NCI-H460 (cell line): ENCODE measurements at places on chromosomes 13 and 19.

DNA sequence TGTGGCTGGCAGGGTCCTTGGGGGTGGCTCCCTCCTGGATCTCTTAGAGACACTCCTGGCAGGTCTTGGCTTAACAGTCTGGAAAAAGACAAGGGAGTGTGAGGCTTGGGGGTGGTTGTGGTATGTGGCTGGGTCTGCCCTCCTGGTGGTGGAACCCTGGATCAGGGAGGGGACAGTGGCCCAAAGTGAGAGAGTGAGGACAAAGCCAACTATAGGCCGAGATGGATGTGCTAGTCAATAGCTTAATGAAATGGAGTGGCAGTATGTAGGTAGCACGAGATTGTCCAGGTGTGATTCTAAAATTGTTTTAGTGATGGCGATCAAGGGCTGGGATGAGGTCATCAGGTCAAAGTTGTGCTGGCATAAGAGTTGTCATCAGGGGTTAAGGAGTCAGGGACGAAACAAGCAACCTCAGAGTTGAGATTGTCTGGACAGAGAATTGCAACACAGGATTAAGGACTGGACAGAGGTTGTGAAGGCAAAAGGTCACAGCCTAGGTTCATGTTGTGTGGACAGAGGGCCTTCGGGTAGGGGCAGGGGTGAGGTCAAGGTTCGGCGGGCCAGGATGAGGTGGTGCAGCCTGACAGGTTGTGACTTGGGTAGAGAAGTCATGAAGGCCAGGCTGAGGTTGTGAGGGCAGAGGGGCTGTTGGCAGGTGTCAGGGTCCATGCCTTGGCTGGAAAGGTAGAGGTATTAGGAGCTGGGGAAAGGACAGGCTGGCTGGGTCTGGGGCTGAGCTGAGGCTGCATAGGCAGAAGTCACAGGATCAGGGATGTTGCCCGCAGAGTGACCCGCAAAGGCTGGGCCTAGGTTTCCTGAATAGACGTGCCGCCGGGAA is 4.5 kb upstream of the RASAL3 start:
- no peak for DNase-seq

DNA sequence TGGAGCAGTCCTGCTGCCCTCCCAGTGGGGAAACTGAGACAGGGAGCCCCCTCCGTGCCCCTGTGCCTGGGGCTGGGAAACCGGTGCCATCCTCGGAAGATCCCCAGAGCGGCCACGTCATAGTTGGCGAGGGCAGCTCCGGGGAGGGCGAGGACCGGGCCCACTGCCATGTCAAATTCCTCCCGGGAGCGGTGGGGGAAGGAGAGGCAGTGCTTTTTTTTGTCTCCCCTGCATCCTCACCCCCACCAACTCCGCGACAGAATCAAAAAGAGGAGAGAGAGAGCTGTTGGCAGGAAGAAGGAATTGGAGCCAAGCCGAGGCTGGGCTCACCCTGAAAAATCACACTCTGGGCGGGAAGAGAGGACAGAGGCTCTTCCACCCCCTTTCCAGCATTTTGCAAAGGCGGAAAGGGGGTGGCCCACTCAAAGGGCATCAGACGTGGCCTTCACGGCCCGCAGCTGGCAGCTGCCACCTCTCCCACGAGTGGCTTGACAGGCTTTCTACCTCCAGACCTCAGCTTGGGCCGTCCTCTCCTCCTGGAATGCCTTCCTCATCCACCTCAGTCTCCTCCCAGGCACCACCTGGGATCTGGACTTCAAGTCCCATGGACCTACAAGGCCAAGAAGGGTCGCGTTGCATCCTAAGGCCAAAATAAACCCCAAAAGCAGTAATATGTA is 19.6 kb upstream of the NFIC start:
- DNase-seq, result no peak

- DNase-seq, result no peak
These were observed 45.0 kb downstream of the SLC15A1 start for GRCh38 chr13:98707281-98707999.

- no peak for DNase-seq
These were observed 874.9 kb downstream of the EFNB2 start for GRCh38 chr13:105660561-105660960.

DNA sequence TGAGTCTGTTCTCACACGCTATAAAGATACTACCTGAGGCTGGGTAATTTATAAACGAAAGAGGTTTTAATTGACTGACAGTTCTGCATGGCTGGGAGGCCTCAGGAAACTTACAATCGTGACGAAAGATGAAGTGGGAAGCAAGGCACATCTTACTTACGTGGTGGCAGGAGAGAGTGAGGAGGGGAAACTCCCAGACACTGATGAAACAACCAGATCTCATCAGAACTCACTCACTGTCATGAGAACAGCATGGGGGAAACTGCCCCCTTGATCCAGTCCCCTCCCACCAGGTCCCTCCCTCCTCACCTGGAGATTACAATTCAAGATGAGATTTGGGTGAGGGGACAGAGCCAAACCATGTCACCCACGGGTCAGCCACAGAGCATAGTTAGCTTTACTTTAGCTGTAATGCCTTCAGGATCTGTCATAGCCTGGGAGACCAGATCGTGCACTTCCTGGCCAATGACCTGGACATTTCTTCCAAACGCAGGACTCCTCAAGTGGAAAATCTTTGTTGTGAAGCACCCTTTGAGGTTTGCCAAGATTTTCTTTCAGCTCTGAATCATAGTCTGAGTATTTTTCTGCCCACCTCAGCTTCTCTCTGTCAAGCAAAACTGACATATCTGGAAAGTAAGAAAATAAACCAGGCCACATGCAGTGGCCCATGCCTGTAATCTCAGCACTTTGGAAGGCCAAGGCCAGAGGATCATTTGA is 25.2 kb upstream of the HIF3A start:
- DNase-seq, result no peak

- DNase-seq, result no peak
These were observed 185.8 kb downstream of the MZT1 start for GRCh38 chr13:72541674-72542073.

DNA sequence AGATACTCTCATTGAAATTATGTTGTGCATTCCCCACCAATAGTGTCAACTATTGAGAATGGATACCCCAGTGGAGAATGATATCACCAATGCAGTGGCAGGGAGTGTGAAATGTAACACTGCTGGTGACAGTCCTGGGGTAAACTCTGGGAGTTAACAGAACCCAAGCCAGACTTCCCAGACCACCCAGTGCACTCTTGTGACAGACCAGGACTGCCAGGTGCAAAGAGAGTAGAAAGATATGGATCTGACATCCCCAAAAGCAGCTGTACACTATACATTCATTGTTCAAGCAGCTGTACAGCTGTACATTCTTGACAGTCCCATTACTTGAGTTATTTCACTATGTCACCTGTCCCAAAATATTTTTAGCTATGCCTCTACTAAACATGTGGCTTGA is 886.6 kb downstream of the DIAPH3 start:
- no peak for DNase-seq

DNA sequence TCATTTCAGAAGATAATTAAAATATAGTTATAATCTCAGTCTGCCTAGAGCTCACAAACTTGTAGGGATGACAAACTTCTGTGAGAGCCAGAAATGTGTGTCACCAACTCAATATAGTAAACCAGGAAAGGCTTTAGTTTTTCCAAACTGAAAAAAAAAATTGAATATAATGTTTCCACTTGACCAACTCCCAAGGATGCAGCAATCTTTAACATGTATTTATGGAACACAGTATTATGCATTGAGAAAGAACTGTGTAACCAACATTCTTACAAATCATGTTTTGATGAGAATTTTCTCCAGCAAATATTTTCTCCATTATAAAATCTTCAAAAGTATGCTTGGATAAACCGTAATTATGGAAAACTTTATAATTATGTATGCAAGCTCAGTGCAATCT is 50.1 kb upstream of the KLF12 start:
- no peak for DNase-seq

DNA sequence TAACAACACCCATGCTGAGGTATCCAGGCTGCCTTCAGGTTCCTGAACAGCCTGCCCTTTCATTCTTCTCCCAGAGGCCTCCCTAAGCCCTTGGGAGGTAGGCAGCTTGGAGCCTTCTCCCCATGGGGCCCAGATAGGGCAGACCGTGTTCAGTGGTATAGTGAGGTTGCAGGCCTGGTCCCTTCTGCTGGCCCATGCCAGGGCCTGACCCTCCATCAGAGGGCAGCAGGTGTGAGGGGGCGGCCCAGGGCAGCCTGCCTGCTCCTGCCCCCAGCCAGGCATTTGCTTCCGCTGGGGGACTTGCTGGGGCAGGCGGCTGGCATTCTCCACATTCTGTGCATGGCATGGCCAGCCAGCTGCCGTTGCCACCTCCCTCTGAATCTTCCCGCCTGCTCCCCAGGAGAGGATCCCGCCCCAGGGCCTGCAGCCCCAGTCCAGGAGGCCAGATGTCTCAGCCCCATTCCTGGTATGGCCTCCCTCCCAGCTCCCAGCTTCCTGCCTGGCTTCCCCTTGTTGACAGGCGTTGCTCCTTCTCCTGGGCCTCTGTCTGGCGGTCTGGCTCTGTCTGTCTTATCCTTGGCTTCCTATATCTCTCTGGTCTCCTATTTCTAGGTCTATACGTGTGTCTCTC is 8.9 kb downstream of the CIC start:
- no peak for DNase-seq

DNA sequence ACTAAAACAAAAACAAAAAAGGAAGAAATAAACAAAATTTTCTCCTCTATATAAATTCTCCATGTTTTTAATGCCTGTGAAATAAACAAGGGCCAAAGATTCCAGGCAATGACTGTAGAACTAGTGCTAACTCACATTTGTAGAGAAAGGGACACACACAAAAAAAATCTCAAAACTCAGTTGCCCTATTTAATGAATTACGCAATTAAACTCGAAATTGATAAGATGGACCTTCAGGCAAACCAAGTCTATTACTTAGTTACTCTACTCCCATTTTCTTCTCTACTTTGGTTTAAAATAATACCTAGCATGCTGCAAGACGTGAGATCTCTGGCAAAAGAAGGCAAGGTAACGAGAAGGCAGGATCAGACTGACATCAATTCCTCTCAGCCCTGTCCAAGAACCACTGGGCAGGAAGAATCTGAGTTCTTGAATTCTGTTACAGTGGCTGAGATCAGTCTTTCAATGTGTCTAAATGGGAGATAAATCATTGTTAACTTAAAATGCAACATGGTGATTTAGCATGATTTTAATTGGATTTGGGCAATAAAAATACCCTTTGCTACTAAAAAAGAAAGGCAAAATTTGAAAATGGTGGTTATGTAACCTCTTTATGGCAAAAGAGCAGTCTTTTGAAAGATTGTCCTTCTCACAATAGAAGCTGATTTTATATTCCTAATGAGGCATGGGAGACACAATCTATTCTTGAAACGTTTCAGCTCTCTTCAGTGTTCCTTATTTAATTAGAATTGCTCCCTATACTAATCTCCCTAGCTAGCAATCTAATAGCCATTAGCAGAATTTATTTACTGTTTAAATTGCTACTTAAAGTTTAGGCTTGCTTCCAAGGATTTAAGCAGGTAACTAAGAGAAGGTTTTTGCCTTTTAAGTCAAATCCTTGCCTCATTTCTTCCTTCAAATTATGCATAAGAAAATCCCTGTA is 25.9 kb downstream of the SPRY2 start:
- DNase-seq, result no peak

DNA sequence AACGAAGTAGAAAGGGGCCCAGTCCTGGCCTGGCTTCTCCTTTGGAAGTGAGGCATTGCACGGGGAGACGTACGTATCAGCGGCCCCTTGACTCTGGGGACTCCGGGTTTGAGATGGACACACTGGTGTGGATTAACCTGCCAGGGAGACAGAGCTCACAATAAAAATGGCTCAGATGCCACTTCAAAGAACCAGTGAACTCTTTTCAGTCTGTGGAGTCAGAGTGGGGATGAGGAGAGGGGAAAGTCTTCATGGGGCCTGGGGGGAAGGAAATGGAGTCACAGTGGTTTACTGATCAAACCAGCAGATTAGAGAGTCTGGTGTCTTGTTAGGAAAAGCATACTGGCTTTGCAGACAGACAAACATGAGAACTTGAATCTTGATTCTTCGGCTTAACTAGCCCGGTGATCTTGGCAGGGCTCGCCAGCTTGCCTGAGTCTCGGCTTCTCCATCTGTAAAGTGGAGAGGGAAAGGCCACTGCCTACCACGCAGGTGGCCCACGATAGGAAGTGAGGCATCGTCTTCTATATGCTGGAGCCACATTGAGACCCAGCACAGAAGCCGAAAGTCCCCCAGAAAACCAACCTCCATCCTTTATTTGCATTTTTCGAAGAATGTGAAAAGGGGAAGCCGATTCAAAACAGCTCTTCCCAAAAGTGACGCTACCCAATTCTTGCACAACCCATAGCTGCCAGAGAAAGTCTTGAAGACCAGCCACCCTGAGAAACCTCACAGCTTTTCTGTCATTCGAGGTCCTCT is at the start of gene FFAR1:
Gene FFAR1 (plus strand): TSS at position 732 of the 759 bp plus-strand sequence. CDS start 3,650 bp downstream, outside the sequence.
- DNase-seq, result no peak

DNA sequence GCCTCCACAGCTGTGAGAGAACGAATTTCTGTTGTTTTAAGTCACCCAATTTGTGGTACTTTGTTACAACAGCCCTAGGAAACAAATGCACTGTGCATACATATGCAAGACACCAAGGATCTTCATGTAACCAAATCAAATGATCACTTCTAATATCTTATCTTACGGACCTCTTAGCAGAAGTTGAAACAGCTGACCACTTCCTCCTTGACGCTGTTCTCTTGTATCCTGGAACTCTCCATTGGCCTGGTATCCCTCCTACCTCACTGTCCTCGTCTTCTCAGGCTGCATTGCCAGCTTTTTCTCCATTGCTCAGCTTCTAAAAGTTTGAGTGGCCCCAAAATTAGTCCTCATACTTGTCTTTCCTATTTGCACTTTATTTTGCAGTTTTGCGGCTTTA is 200.4 kb downstream of the DLEU7 start:
- no peak for DNase-seq

- DNase-seq, result no peak
These were observed 38.4 kb downstream of the CD320 start for GRCh38 chr19:8269724-8270123.

GRCh38 chr13:41515491-41516139 is 58.3 kb downstream of the RGCC start:
- no peak for DNase-seq

- DNase-seq, result no peak
These were observed 18.7 kb upstream of the ZNF888 start for GRCh38 chr19:52941941-52942385.

GRCh38 chr19:31353833-31354232 is 4.6 kb upstream of the TSHZ3 start:
- DNase-seq, result no peak

DNA sequence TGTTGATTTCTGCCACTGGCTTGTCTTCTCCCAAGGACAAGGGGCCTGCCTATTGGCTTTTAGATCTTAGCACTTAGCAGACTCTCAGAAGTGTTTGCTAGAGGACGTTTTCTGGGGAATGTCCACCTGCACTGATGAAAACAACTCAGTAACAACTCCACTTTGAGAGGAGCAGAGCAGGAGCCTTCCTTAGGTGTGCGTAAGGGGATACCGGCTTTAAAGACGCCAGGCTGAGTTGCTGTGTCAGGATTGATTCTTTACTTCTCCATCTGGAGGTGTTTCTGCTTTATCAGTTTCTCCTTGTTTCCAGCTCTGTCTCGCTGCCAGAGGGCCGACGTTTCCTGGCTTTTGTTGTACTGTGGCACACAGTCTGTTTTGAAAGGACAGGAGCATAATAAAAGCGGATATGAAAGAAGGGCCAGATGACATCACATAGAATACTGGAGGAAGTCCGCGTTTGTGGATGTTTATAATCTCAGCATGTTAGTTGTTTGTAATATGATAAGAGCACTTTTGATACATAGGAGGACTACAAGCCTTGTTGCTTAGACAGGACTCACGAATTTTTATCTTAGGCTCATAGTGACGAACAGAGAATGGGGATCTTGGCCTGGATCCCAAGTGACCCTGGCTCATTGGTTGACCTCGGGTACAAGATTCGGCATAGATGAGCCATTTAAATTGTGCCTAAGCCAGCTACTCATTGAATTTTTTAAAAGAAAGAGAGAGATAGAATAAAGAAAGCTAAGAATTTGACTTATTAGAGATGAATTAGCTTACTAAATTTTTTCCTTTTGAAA is 34.6 kb downstream of the COL4A2 start:
- no peak for DNase-seq
